ENCODE measurements at places on chromosomes 5 and 9.

DNA sequence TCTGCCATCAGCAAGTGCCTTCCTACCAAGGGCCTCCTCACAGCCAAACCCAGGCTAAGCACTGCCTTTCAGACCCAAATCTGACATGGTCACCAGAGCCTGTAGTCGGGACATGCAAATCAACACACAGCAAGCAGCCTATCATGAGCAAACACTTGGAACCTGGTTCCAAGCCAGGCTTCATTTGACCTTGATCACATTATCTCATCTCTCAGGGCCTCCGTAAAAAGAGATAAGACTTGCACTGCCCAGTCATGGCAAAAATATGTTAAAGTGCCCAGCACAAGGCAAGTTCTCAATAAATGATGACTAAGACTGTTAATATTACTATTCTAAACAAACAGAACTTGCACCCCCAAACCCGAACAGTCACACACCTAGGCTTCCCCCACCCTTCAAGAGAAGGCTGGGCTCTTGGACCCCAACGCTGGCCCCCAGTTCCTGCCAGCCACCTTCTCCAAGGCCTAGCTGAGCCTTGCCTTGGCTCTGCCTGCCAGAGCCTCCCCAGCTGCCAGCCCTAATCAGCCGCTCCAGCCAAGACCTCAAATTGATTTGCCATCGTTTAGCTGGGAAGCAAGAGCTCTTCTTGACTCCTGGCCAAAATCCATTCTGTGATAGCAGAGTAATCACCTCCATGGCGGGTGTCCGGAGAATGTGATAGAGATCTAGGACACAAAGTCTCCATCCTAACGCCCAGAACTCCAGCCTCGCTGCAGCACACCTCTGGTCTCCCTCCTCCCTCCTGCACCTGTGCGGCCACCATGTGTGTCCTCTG is 18.7 kb downstream of the CPLX2 start:
- DNase-seq = peak; percentile 78

DNA sequence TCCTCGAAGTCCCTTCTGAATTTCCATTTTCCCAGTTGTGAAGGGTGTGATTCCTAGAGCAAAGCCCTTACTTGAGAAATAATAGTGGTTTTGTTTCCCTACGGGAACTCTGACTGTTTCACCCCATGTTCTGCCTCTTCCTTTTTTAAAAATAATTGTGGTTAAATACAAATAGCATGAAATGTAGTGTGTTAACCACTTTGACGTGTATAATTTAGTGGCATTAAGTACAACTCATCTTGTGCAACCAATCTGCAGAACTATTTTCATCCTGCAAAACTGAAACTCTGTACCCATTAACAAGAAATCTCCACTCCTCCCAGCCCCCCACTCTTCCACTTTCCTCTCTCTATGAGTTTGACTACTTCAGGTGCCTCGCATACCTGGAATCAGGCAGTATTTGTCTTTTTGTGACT is 35.6 kb upstream of the HAND1 start:
- no peak for DNase-seq

GRCh38 chr5:1545805-1546355 is 22.1 kb upstream of the LPCAT1 start:
- peak; percentile 96 for DNase-seq

DNA sequence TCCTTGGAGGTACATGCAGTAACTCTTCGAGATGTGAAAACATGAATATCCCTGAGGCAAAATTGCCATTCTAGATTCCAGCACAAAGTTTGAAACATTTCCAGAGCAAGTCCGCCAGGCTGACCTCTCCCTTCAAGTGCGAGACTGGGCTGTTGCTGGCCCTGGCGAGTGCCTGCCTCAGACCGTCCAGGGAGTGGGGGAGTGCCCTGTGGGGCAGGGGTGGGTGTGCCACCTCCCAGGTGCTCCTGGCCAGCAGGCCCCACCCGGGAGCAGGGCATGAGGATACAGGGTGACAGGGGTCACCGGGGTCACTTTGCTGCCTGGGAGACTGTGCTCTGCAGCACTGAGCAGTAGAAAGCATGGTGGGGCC is 199.9 kb downstream of the AOPEP start:
- DNase-seq = no peak

- no peak for DNase-seq
Observed at GRCh38 chr9:122226142-122226757, 2.5 kb downstream of the LHX6 start.

DNA sequence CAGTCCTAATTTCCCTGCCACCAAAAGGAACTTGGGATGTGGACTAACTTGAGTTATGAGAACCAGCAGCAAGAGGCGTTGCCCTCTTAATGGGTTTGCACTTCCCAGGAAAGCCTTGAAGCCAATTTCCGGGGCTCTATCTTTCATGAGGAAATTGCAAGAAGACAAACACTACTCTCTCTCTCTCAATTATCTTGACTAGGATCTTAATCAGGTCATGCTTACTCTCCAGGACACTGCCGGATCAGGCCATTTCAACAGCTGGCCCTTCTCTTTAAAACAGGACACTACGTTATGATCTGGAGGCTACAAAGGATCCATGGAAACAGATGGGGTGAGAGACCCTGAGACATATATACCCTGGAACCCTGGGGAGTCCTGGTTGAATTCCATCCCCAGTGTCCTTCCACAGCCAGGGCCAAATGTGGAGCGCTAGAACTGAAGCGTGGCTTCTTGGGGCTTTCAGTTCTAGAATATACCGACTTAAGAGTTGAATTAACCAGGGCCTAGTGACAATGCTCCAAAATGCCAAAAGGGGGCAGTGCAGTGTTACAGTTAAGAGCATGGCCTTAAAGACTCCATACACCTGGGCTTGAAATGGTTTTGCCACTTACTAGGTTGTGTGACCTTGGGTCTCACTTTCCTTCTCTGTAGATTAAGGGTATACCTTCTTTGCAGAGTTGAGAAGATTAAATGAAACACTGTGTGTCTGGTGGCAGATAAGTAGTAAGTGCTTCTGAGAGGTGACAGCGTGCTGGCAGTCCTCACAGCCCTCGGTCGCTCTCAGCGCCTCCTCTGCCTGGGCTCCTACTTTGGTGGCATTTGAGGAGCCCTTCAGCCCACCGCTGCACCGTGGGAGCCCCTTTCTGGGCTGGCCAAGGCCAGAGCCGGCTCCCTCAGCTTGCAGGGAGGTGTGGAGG is 21.1 kb downstream of the FAM219A start:
- DNase-seq = peak; percentile 66

- DNase-seq = peak; percentile 32
Observed at GRCh38 chr9:127567035-127567729, 44.9 kb upstream of the STXBP1 start.

DNA sequence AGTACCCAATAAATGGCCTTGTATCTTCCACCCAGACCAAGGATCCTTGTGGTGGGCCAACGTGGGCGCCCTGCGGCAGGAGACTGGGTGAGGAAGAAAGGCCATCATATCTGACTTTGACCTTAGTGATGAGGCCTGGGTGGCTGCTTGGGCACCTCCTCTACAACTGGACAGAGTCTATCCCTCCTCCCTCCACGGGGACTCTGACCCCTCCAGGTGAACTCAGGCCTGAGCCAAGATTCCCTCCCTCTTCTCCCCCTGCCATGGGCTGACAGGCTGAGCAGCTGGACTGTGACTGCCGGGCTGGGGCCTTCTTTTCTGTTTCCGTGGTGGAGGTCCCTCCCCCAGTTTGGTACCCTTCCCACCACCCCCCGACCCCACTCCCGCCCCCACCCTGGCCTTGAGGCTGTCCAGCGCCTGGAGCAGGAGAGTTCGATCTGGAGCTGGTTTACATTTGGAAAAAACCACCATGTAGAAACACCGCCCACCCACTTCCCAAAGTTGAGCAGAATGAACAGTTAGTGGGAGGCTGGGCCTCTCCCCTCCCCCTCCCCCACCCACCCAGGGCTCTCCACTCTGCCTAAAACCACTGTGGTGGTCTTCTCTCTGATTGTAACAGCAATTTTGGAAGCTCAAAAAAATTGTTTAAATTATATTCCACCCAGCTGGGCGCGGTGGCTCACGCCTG is 1.2 kb upstream of the PHYHD1 start:
- DNase-seq = no peak

DNA sequence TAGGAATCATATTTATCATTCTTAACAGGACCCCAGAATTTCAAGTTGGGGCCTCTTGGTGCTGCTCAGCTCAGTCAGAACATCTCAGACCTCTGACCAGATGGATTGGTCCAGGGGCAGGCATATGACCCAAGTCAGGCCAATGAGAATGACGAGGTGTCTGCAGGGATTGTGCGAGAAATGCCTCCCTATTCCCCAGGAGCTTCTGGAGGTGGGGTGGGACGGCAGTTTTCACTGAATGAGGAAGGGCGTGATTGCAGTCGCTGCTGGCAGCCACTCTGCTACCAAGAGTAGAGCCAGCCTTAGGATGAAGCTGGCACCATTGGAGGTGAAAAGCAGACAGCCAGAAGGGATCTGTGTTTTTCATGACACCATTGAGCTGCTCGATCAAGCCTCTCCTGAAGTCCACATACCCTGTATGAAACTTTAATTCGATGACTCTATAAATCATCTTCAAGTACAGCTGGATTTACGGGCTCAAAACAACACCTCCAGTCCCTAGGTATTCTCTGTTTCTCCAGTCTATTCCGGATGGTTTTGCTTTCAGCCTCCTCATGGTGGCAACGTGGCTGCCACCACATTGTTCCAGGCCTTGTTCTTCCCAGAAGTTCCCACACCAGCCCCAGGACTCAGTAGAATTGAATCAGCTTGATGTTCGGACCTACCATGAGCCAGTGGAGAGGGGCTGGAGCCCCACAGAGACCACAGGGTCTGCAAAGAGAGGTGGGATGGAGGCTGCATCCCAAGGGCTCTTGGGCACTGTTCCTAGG is 70.2 kb upstream of the ADAMTS2 start:
- no peak for DNase-seq

GRCh38 chr9:79061752-79062616 is 509.8 kb upstream of the TLE4 start:
- no peak for DNase-seq

- no peak for DNase-seq
Observed at GRCh38 chr5:10310066-10310779, 2.5 kb upstream of the CMBL start.
